Muscle of back (tissue), 13 donors: ENCODE measurements at places on chromosomes 6 and 20. TPM values are rescaled to one million over a fixed set of nuclear protein-coding genes. Genes with fewer than 3 reads are reported as not detected.

DNA sequence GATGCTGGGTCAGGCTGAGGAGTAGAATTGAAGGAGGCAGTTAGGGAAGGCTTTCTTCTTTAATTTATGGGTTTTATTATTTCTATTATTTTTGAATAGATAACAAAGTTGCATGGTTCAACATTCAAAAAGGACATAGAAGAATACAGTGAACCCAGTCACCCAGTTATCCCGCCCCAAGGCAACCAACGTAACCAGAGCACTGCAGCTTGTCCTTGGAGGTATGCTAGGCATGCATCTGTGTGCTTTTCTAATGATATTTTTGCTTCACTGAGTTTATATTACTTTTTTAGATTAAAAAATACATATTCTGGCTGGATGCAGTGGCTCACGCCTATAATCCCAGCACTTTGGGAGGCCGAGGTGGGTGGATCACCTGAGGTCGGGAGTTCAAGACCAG is 47.4 kb upstream of the DSN1 start:
- no peak for DNase-seq

DNA sequence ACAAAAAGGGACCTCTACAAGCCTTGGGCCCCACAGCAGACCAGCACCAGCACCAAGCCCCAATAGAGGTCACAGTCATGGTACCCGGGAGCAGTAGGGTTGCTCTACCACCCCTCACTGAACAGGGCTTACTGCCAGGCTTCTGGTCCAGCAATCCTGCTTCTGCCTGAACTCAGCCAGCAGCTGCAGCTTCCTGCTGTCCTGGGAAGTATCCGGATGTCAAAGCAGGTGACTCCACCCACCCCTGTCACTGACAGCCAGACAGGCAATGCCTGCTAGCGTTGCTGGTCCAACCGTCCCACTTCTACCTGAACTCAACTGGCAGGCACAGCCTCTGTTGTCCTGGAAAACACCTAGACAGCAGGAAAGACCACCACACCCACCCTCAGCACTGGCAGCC is 47.0 kb upstream of the PCSK2 start:
- DNase-seq = no peak

SIRPD gene
- polyA plus RNA-seq = not detected

C6orf132 gene
- polyA plus RNA-seq = 1.9 TPM

- DNase-seq = no peak
Measured at GRCh38 chr20:32352121-32352720, 5.9 kb upstream of the ASXL1 start.

- DNase-seq = peak; percentile 97
Measured at GRCh38 chr6:140078561-140079125, 704.2 kb upstream of the CITED2 start.

- no peak for DNase-seq
Measured at GRCh38 chr6:120198033-120198432, 848.5 kb upstream of the MAN1A1 start.

GTSF1L gene
- not detected for polyA plus RNA-seq

DNA sequence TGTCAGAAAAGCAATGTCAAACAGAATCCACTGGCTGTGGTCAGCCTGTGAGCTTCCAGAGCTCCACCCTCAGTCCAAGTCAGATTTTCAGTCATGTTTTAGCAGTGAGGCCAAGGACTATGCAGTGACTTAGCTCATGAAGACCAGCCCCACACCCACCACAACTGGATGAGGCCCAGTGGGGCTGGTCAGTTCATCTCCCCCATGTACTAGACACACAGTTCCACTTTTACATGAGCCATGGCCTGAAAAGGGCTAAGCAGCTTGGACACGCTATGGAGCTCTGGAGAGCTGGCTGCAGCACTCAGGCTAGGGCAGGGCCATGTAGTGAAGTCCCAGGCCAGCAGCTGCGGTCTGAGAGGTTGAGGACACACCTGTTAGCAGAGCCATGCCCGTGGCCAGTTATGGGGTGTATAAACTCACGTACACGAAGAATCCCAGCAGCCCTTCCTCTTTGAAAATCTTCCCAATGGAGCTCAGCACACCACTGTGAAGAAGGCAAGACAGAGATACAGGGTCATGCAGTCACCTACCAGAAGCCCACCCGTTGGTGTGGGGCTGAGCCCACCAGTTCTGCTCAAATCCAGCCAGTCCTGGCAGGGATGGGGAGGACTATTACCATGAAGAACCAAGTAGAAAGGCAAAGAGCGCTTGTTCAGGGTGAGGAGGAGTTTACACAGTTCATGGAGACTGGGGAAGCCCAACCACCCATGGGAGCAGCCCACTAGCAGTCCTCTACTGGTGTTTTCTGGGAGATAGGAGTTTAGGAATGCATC is 10.6 kb downstream of the MTCH1 start:
- no peak for DNase-seq

DNA sequence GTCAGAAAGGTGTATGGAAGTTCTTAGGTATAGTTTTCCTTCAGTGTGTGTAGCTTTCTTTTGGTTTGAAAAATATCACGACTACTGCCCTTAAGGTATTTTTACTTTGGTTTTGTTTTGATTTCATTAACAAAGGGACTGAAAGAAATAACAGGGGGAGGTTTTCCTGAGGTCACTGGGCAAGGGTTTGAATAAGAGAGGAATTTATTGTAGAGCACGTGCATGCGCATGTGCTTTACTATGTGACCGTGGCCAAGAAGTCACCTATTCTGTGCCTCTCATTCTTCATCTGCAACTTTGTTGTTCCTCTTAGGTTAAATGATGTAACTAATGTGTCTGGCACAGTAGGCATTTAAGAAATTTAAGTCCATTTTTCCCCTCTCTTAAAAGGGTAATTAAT is 4.1 kb upstream of the MAN1A1 start:
- DNase-seq = no peak
